ENCODE measurements at places on chromosomes 5 and 9. TPM values are rescaled to one million over a fixed set of nuclear protein-coding genes. Genes with fewer than 3 reads are reported as not detected.
A peak's percentile ranks its signal among the peaks of the same experiment; 100 is the strongest.

- peak; percentile 39 for DNase-seq
- H3K27ac ChIP-seq = no peak overlapping the region
- peaks cover 55% of the 10 kb centered on the region for H3K4me1 ChIP-seq
- peak overlapping the region; percentile 88 for H3K4me3 ChIP-seq
- no peaks in the 10 kb centered on the region for H3K27me3 ChIP-seq
Measured at GRCh38 chr5:140116716-140117115, 2.8 kb downstream of the PURA start.

FGF1 gene
- 0.65 TPM for total RNA-seq

CATSPER3 gene
- total RNA-seq = 0.91 TPM

DNA sequence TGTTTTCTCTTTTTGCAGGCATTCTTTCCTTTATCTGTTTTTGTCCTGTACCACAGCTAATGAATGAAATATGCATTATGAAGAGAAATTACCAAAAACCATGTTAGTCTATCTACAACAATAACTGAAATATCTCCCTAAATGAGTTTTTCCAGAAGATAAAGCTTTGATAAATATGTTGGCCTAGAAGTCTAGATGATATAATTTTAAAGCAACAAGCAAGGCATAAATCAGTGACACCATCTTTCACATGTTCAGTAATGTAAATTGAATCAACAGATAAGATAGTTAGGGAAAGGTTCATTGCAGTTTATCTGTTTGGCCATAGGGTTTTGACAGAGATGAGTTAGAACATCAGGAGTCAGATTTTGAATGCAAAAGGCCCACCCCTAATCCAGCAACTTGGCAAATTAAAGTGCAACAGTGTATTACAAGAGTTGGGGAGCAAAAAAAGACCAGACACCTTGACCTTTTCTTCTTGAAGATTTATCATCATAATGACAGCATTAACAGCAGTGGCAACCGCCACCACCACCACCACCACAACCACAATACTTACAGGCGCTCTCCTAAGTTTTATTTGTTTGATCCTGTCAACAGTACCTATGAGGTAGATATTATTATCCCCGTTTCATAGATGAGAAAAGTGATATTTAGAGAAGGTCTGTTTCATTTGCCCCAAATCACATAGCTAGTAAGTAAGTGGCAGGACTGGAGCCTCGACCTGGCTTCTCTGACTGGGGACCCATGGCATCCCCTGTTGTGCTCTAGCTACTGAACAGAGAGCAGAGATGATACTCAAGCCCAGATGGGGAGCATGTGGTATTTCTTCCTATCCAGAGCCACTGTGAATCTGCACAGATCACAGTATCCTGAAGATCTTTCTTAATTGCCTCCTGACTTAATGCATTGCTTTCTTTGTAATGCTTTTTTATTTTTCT is 122.8 kb upstream of the DHFR start:
- H3K27ac ChIP-seq = no peak overlapping the region
- peaks cover 31% of the 10 kb centered on the region for H3K36me3 ChIP-seq
- no peaks in the 10 kb centered on the region for H3K27me3 ChIP-seq
- H3K4me3 ChIP-seq = no peak overlapping the region
- DNase-seq = no peak

- no peak overlapping the region for H3K4me3 ChIP-seq
- H3K36me3 ChIP-seq = no peaks in the 10 kb centered on the region
- H3K27ac ChIP-seq = no peak overlapping the region
Measured at GRCh38 chr5:67032921-67033664, 163.5 kb downstream of the CD180 start.

DNA sequence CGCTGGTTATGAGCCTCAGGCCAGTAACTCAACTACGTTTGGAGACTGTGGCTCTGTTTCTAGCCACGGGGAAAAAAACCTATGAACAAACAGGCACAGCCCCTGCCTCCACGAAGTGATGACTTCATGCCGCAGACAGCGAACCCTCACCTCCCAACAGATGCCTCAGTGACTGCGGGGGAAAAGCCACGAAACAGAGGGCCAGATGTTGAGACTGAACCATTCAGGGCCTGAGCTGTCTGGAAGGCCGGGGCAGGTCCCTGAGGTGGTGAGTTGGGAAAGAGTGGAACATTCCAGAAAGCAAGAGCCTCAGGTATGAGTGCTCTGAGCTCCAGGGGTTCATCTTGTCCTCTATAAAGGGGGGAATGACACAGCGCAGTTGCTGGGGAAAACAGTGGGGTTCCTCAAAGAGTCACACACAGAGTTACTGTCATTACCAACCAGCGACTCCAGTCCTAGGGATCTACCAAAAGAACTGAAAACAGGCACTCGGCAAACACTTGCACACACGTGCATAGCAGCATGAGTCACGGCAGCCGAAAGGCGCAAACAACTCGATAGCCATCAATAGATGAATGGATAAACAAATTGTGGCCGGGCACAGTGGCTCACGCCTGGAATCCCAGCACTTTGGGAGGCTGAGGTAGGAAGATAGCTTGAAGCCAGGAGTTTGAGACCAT is 15.3 kb downstream of the PLPP7 start:
- no peaks in the 10 kb centered on the region for H3K36me3 ChIP-seq
- H3K4me1 ChIP-seq = no peaks in the 10 kb centered on the region
- no peak overlapping the region for H3K27ac ChIP-seq
- no peaks in the 10 kb centered on the region for H3K27me3 ChIP-seq

DNA sequence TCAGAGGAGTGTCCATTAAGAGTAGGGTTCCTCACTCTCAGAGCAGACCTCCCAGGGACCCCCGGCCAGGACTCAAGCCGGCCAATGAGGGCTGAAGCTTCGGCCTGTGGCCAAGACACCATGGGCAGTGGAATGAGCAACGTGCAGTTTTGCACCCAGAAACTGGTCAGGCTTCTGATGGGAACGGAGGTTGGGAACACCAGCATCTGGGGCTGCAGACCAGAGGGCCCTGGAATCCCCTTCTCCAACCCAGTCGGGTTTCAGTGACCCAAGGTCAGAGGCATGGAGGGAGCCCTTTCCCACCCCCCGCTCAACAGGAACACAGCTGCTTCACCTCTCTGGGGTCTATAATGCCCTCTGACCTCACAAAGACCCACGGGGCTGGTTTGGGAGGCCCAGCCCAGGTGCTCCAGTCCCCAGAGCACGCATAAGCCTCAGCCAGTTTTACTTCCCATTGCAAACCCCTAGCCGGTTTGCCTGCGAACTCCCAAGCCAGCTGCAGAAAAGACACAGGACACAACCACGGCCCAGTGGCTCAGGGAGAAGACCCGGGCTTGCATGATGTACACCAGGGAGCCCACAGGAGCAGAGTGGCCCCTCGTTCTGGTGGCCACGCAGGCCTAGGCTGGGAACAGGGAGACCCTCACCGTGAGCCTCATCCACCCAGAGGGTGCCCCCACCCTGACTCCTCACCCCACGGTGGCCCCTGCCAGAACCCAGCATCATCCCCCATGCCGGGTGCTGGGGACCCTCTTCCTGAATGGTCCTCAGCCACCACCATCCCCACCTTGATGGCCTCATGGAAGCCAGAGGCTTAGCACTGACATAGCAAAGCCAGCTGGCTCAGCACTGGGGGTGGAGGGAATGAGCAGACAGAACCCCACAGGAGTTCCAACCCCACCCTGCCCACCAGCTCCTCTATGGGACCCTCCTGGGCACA is 30.6 kb downstream of the VAV2 start:
- no peaks in the 10 kb centered on the region for H3K36me3 ChIP-seq
- H3K4me3 ChIP-seq = no peak overlapping the region
- peaks cover 23% of the 10 kb centered on the region for H3K4me1 ChIP-seq
- DNase-seq = no peak
- no peak overlapping the region for H3K27ac ChIP-seq

TMEM215 gene
- not detected for total RNA-seq

GRCh38 chr9:83432104-83432627 is 106.0 kb downstream of the FRMD3 start:
- no peaks in the 10 kb centered on the region for H3K36me3 ChIP-seq
- H3K4me1 ChIP-seq = peaks cover 11% of the 10 kb centered on the region
- no peak overlapping the region for H3K27ac ChIP-seq
- H3K4me3 ChIP-seq = peak overlapping the region; percentile 43
- DNase-seq = peak; percentile 56
- H3K27me3 ChIP-seq = no peaks in the 10 kb centered on the region

DNA sequence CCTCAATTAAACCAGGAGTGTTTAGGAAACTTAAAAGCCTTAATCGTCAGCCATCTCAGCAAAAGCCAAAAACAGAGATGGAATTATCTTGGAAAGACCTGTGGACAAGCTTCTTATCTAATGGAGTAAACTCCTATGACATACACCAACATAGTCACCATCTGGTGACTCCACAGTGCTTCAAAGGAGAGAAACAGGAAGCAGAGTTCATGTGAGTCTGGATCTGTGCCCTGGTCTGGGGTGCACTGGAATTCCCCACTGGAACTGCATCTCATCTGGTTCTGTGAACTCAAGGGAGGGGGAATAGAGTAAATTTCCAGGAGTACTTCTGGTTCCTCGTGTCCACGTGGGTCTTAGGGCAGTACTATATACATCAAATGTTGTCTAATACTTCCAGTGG is 36.3 kb upstream of the KCNN2 start:
- peak; percentile 10 for DNase-seq
- no peak overlapping the region for H3K27ac ChIP-seq
- H3K36me3 ChIP-seq = no peaks in the 10 kb centered on the region
- peaks cover 29% of the 10 kb centered on the region for H3K27me3 ChIP-seq
- H3K4me1 ChIP-seq = no peaks in the 10 kb centered on the region

- no peaks in the 10 kb centered on the region for H3K27me3 ChIP-seq
- H3K36me3 ChIP-seq = no peaks in the 10 kb centered on the region
- no peak overlapping the region for H3K27ac ChIP-seq
Measured at GRCh38 chr5:34589832-34590231, 66.3 kb upstream of the RAI14 start.

- no peak for DNase-seq
- no peak overlapping the region for H3K4me3 ChIP-seq
- no peaks in the 10 kb centered on the region for H3K36me3 ChIP-seq
- no peak overlapping the region for H3K27ac ChIP-seq
Measured at GRCh38 chr5:63101870-63102269, 523.3 kb downstream of the LRRC70 start.

DNA sequence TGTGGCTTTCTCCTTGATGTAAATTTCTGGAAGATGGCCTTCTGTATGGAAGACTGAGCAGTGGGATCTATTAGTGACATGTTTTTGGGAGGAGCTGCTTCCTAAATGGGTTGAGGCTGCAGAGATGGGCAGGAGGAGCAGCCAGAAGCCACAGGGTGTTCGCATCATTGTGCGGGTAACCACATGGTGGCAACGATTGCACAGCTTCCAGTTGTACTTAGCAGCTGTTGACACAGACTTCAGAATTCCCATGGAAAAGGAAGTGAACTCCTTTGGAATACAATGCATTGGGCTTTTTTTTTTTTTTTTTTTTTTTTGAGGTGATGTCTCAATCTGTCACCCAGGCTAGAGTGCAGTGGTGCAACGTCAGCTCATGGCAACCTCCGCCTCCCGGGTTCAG is 297.3 kb downstream of the NR3C1 start:
- peaks cover 4% of the 10 kb centered on the region for H3K36me3 ChIP-seq
- peaks cover 5% of the 10 kb centered on the region for H3K4me1 ChIP-seq
- H3K4me3 ChIP-seq = no peak overlapping the region
- H3K27me3 ChIP-seq = no peaks in the 10 kb centered on the region
- H3K27ac ChIP-seq = no peak overlapping the region
- peak; percentile 79 for DNase-seq

- no peak for DNase-seq
- no peak overlapping the region for H3K27ac ChIP-seq
- no peaks in the 10 kb centered on the region for H3K36me3 ChIP-seq
- H3K27me3 ChIP-seq = peaks cover 70% of the 10 kb centered on the region
- no peak overlapping the region for H3K4me3 ChIP-seq
Measured at GRCh38 chr5:158736150-158736870, 363.4 kb downstream of the EBF1 start.

PTCH1 gene
- 3.6 TPM for total RNA-seq

- no peaks in the 10 kb centered on the region for H3K36me3 ChIP-seq
- no peak for DNase-seq
- H3K4me3 ChIP-seq = no peak overlapping the region
Measured at GRCh38 chr5:60648175-60648574, 51.8 kb downstream of the DEPDC1B start.

BARHL1 gene
- total RNA-seq = not detected

DNA sequence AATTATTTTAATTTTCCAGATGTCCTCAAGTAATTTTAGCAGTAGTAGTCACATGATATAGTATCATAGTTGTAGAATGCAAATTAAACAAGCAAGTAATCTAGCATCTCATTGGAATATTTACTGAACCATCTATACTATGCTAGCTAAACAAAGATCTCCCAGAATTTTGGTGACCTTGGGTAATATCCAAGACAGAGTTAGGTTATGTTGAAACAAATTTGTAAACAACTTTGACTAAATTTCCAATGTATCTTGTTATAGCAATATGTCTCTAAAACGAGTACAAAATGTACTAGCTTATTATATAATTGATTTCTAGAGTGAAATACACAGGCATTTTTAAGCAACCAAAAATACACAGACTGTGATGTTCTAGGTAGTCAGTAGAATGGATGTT is 41.5 kb downstream of the VCAN start:
- H3K36me3 ChIP-seq = no peaks in the 10 kb centered on the region
- H3K4me3 ChIP-seq = no peak overlapping the region
- DNase-seq = no peak
- no peak overlapping the region for H3K27ac ChIP-seq
- peaks cover 17% of the 10 kb centered on the region for H3K4me1 ChIP-seq

LRRC19 gene
- total RNA-seq = not detected

GRCh38 chr9:93665637-93666438 is 89.5 kb downstream of the PHF2 start:
- no peak for DNase-seq
- H3K4me3 ChIP-seq = no peak overlapping the region
- H3K4me1 ChIP-seq = no peaks in the 10 kb centered on the region
- no peak overlapping the region for H3K27ac ChIP-seq
- H3K27me3 ChIP-seq = no peaks in the 10 kb centered on the region
- no peaks in the 10 kb centered on the region for H3K36me3 ChIP-seq

SMIM33 gene
- total RNA-seq = not detected

IZUMO3 gene
- total RNA-seq = not detected

CENPK gene
- total RNA-seq = 15.3 TPM

- H3K36me3 ChIP-seq = peaks cover 6% of the 10 kb centered on the region
- peak; percentile 97 for DNase-seq
- peak overlapping the region; percentile 89 for H3K27ac ChIP-seq
- peaks cover 75% of the 10 kb centered on the region for H3K4me1 ChIP-seq
Measured at GRCh38 chr5:172798422-172799215, 27.6 kb upstream of the DUSP1 start.
